Activated CD4-positive, alpha-beta T cell treated with anti-CD3 and anti-CD28 coated beads, Interleukin-2, amount 50 U/mL, for 48 hours (primary cell): ENCODE measurements at places on chromosomes 3 and 15.

DNA sequence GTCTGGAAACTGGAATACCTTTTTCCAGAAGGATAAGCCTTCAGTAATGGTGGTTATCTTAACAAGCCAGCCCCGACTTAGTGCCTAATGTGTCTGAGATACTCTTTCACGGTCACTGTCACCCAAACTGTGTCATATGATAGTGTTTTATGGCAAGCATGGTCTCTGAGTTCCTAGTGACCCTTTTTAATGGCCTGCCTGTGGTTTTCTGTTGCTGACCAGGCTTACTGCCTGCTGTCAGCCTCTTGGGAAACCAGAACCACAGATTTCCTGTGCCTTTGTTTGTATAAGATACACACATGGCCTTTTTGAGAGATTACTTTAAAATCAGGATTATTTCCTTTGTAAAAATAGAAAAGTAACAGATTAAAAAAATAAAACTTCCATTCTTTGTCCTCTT, 22.4 kb downstream of the HPS3 start:
- no peak for DNase-seq

- DNase-seq = no peak
Measured at GRCh38 chr3:157166561-157166960, 6.6 kb upstream of the CCNL1 start.

DNA sequence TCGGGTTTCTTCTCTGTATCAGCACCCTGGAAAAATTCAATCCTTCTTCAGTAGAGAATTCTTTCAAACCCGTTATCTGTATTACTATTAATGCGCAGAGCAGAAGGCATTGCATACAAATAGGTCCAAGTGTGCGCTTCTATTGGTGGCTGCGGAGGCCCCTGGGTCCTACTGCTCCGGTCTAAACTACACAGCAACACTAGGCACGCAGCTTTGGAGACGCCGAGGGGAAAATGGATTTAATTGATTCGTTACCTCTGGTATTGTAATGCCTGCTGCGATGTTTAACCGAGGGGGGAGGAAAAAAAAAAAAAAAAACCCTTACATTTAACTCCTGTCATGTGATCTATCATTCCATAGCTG, at the start of gene ROBO1:
Gene ROBO1, minus strand, starts transcription at position 94 of the 363 bp plus-strand sequence.
- no peak for DNase-seq

GRCh38 chr3:174331095-174331800, 527.9 kb upstream of the NAALADL2 start:
- DNase-seq = no peak

GRCh38 chr3:153210146-153210545, 48.1 kb downstream of the RAP2B start:
- no peak for DNase-seq

DNA sequence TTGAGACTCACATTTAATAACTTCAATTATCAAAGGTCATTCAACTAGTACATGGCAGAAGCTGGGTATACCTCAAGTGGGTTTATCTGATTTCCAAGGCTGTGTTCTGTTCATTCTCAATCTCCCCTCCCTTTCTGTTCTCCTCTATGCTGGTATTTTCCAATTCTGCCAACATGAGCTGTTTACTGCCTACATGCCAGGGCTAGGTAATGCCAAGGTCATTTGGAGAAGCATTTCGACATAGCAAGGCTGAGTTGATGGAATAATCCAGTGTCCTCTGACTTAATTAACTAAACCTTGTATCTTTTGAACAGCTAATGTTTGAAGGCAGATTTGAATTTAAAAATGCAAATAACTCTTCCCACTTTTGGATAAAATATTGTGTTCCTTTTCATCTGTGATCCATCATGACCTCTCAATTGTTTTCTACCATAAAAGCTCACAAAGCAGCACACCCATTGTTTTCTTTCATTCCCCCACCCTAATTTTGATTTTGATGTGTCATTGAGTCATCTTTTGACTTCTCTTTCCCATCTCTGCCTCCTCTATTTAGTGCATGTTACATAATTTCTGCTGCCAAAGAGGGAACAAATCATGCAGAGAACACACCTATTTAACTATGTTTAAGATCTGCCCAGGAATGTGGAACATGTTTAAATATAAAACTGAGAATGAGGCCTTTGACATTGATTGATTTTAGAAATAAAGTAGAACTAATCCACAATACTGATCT, 308.8 kb upstream of the NR2E3 start:
- DNase-seq = no peak

DNA sequence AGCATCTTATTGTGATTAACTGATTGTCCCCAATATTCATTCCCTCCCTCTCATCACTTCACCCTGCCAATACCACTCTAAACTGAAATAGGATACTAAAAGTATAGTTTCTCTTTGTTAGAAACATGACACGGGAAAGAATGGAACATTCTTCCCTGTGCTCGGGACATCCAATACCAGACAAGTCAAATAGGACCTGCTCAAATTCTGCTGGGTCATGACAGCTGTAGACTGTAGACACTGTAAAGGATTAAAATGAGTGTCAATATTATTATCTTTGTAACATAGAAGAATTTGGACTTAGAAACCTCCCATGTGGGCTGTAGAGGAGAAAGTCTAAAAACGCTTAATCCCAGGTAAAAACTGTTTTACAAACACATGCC, 315.0 kb upstream of the NR2E3 start:
- no peak for DNase-seq

DNA sequence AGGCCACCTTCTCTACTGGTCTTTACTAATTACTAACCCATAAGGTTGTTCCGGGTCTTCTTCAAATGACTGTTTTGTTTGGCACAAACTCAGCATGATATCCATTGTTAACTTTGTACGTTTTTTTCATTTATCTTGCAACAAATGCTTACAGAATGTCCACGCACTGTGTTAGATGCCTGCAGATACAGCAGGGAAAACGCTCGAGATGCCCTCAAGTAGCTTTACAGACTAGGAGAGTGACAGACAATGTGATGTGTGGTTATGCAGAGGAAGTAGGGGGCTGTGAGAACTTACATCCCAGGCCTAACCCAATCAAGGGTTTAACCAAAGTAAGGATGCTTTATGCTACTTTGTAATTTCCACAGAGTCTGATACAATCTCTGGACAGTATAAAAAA, 949 bp upstream of the RFC4 start:
- DNase-seq = no peak

GRCh38 chr3:164806188-164806587, 272.1 kb downstream of the SI start:
- no peak for DNase-seq

GRCh38 chr3:195032106-195032759, 238.7 kb downstream of the XXYLT1 start:
- no peak for DNase-seq

GRCh38 chr3:153221748-153222162, 59.7 kb downstream of the RAP2B start:
- DNase-seq = peak; percentile 49

DNA sequence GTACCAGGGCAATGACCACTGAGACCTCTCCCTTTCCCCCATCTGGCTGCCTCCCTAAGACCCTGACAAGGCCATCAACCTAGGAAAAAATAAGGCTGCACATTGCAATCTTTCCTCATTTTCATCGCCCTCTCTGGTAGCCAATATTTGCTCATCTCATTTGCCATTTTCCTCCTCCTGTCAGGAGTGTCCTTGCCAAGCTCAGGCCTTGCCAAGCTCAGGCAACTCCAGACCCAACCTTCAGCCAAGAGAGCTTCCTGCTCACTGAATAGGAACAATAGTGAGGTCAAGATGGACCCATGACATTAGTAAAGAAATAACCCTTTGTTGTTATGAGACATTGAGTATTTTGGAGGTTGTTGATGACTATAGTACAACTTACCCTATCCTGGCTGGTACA, 380.3 kb downstream of the RSL24D1 start:
- DNase-seq = no peak

- no peak for DNase-seq
Measured at GRCh38 chr15:59995568-59996297, 8.4 kb upstream of the FOXB1 start.

DNA sequence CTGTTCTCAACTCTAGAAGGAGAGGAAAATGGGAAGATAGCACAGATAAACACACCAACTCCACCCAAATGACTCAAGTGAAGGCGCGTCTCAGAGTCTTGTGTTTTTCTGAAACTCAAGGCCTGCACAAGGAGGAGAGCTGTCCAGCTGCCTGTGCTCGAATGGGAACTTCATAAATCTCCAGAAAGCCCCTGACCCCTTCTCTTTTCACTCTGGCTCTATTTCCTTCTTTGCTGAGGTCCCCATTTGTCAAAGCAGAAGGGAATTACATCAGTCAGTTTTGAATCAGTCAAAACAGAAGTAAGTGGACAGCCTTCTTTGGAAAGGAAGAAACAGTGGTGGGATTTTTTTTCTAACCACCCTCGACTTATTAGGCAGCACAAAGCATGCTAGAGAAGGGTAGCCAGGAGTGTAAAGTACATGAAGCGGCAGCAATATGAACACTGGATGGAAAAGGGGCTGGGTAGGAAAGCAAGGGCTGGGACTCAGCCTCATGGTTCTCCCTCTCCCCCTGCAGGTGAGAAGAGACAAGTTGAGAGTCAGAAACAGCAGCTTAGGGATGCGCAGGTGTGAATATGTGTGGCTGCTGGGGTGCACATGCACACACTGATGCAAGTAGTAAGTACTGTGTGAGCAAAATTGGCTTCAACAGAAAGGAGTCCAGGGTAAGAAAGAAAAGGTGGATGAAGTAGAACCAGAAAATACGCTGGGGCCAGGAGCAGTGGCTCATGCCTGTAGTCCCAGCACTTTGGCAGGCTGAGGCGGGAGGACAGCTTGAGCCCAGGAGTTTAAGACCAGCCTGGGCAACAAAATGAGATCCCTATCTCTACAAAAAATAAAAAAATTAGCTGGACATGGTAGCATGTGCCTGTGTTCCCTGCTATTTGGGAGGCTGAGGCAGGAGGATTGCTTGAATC, 36.6 kb upstream of the MAGEF1 start:
- peak; percentile 6 for DNase-seq

DNA sequence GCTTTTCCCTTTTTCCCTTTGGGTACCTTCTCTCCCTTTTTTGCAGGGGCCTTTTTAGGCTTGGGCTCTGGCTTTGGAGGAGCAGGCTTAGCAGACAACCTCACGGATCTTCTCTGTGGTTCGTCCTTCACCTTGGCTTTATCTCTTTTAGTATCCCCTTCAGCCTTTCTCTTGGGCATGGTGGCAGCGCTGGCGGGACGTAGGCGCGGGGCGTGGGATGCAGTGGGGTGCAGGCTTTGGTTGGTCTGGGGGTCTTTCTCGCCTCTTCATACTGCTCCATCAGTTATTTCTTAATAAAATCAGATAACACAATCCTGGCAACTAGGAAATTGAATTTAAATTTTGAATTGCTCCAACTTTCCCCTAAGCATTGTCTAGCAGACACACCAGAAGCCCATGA, 11.3 kb upstream of the ATP1B3 start:
- DNase-seq = no peak

DNA sequence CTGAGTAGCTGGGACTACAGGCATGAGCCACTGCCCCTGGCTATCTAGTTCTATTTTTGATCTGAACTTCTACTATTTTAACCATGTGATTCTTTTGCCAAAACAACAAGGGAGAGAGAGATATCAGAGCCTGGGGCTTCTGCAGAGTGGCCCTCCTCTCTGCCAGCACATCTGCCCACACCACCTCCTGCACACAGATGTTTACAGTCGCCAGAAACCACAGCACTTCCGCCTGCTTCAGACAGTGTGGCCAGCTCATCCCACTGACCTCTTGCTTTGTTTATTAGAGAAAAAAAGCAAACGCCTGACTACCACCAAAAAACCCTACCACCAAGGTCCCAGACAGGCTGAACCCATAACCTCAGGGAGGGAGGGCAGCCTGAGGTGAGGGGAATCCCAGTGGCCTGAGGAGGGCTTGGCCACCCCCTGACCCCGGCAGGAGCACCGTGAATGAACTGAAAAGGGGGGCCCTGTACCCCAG, 85.9 kb upstream of the ABHD2 start:
- DNase-seq = no peak

GRCh38 chr3:105013657-105014056, 353.1 kb upstream of the ALCAM start:
- no peak for DNase-seq

DNA sequence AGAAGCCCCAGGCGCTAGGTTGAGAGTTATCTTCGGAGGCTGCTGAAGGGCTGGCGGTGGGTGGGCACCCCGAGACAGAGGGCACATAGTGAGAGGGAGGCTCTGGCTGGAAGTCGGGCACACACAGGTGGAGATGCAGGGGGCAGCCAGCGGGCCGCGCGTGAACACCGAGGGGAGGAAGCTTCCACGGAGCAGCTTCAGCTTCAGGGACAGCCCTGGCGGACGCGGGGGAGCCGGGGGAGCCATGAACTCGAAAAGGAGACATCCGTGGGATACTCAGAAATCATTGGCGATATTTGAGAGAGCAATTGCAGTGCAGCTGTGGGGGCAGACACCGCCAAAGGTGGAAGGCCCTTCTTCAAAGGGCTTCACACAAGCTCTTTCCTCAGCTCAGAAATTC, 204.6 kb downstream of the ATP10A start:
- DNase-seq = no peak

DNA sequence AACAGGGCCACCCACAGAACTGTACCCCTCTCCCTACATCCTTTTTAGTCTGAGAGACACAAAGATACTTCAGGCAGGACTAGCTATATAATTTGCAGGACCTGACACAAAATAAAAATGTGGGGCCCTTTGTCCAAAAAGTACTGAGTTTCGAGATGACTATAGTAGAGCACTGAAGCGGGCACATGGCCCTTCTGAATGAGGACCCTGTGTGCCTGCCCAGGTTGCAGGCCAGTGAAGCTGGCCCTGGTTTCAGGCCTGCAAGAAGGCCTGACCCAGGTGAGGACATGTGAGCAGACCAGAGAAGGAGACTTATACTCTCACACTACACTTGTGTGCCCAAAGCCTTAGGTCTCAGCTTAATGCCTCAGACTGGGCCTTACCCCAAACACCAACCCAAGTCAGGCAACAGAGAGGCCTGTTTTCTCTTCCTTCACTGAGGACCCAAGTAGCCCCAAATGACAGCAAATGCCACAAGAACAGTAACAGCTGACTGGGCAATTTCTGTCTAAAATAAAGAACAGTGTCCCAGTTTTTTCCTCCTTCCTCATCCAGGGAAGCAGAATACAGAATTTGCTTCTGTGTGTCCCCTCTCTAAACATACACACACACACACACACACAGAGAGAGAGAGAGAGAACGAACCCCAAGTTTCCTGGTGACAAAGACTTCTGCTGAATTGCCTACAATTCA, 100.9 kb upstream of the ARHGEF3 start:
- DNase-seq = no peak

DNA sequence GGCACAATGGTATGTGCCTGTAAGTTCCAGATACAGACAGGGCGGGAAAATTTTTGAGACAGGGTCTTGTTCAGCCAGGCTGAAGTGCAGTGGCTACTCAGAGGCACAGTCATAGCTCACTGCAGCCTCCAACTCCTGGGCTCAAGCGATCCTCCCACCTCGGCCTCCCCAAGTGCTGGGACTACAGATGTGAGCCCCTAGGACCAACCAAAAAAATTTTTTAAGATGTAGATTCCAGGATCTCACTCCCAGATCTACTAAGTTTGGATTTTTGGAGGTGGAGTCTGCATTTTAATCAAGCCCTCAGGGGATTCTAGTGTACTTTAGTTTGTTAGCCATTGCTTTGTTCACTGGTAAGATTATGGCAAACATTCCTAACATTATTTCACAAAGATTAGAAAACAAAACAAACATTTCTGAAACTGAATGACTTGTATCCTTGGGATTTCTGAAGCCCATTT, 2.7 kb downstream of the LIPH start:
- no peak for DNase-seq

- no peak for DNase-seq
Measured at GRCh38 chr3:126208606-126209256, 28.3 kb upstream of the ALDH1L1 start.
